ENCODE measurements at places on chromosomes 6 and 20.

- DNase-seq: no peak
Observed at GRCh38 chr20:1338801-1339200, 9.9 kb upstream of the SDCBP2 start.

DNA sequence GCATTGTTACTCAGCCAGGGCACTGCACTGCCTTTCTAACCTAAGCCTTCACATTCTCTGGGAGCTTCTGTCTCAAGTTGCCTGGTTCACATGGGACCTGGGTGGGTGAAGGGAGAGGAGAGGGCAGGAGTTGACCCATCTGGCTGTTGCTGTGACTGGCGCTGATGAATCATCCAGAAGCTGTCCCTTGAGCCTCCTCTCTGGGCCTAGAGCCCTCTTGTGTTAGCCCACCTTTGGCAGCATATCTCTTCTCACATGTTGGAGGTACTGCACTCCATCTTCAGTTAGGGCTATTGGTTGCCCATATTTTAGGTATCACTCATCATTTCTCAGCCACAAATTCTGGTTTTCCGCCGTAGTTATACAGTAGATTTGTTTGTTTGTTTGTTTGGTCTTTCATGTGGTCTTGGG, 19.8 kb downstream of the XRN2 start:
- peak; percentile 21 for DNase-seq

DNA sequence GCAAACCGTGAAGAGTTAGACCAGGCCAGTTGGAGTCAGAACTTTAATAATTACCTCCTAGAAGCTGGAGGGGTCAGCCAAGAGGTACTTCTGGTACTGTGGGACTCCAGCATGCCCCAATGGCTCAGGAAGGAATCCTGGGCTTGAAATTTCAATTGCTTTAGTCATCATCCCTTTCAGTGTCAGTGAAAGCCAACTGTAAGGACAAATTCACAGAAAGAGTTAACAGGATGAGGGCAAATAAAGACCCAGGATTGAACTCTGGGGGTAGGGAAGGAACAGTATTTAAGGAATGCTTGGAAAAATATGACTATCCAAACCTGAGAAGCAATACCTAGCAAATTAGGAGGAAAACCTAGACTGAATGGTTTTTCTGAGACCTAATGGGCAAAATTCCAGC, 735.1 kb upstream of the MARCKS start:
- DNase-seq: no peak

DNA sequence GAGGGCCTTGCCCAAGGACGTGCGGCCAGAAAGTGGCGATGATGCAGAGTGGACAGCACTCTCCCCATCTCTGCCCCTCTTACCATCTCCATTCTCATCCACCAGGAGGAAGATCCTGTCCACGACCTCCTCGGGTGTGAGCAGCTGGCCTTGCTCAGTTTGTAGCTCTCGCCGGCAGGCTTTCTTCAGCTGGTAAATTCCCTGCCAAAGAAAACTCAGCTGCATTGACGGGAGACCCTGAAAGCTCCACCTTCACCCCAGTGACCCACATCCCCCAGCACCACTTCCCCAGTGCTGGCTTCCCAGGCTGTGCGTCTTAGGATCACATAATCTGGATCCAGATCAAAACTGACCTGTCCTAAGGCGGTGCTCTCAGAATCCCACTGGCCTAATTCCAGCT, 9.2 kb downstream of the GUCA1B start:
- DNase-seq: no peak

DNA sequence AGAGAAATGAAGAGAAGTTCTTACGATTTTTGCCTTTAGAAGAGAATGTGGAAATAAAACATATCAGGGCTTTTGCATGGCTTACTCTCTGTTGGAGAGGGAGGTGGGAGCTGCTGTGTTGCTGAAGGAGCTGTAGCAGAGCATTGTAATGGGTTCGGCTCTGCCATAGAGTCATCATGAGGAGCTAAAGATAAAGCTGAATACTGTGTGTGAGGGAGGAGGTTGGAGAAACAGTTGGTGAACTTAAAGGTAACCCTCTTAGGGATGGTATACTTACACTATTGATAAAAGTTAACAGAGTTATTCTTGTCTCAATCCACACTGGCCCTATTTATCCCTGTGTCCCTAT, 34.8 kb downstream of the CTNNBL1 start:
- no peak for DNase-seq

GRCh38 chr6:35096129-35096862, 44.8 kb downstream of the TCP11 start:
- DNase-seq: no peak

DNA sequence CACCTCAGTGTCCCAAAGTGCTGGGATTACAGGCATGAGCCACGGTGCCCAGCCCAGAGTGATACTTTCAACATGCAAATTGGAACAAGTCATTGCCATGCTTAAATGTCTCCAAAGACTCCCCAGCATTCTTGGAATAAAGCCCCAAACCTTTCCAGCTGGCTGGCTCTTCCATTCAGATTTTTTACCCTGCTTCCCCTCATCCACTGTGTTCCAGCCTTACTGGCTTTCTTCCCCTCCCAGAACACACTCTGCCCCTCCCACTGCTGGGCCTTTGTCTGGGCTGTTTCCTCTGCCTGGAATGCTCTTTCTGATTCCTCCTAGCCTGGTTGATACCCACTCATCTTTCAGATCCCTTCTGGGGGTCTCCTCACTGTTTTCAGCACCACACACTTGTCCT, 40.1 kb upstream of the NNAT start:
- DNase-seq: no peak

- DNase-seq: no peak
Observed at GRCh38 chr6:109998159-109998785, 20.2 kb downstream of the GPR6 start.

- DNase-seq: no peak
Observed at GRCh38 chr6:148435386-148435785, 92.7 kb downstream of the SASH1 start.

GRCh38 chr20:26163890-26164289, 467.2 kb upstream of the ZNF337 start:
- no peak for DNase-seq

DNA sequence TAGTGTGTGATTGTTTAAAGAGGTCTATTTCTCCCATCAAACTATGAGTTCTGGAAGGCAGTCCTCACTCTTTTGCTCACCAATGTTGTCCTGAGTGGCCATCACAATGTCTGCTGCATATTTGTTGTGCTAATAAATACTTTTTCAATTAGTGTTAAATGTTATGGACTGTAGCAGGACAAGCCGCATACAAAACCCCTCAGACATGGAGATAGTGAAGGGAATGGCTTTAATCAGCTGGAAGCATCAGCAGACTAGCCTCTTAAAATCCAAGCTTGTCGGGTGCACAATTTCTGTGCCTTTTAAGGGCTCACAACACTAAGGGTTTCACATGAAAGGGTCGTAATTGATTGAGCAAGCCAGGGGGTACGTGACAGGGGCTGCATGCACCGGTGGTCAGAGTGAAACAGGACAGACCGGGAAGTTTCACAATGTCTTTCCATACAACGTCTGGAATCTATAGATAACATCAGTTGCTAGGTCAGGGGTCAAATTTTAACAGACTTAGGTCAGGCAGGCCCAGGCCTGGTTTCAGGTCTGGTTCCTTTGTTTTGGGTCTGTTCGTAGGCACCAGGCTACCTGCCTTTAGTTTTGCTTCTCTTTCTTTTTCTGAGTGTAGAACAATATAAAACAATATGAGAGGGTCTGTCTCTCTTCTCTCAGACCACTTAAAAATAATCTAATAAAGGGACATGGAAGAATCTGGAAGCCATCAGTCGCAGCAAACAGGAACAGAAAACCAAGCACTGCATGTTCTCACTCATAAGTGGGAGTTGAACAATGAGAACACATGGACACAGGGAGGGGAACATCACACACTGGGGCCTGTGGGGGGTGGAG, 327.6 kb upstream of the HTR1E start:
- DNase-seq: no peak

DNA sequence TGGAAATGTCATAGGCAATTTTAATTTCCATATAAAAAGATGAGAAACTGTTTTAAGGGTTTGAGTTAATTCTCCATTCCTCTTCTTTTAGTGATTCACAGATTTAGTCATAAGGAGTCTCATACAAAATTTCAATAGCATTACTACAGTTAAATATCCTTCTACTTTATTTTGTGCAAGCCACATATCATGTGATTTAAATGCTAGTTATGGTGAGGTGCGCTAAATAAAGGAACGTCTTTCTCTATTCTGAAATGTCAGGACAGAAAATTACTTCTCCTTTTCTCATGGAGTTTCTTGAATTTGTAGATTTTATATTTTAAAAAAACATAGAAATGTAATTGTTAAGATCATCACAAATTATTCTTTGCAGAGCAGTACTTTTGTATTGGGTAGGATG, 50.0 kb upstream of the SUPT3H start:
- peak; percentile 65 for DNase-seq

GRCh38 chr6:120826253-120826652, 508.0 kb downstream of the TBC1D32 start:
- DNase-seq: no peak

- DNase-seq: no peak
Observed at GRCh38 chr6:148239801-148240460, 102.7 kb upstream of the SASH1 start.

DNA sequence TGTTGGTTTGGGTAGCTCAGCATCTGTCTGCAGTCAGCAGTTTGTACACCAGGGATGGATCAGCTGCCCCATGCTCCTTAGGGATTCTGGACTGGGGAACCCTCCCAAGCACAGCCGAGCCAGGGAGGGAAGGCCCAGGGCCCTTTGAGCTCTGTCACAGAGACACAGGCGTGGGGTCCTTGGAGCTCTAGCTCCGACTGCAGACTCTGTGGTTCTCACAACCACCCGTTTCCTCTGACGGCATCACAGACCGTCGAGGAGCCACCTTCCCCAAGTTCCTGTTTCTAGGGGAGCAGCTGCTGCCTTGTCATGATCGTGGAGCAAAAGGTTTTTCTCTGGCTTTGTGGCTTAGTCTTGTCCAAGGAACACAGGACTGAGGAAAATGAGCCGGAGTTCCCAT, at the start of gene SLA2:
Gene SLA2 (minus strand): TSS at position 199 of the 400 bp plus-strand sequence. CDS start 4,861 bp downstream, outside the sequence.
- peak; percentile 75 for DNase-seq

- no peak for DNase-seq
Observed at GRCh38 chr6:129681913-129682205, 28.1 kb downstream of the ARHGAP18 start.

DNA sequence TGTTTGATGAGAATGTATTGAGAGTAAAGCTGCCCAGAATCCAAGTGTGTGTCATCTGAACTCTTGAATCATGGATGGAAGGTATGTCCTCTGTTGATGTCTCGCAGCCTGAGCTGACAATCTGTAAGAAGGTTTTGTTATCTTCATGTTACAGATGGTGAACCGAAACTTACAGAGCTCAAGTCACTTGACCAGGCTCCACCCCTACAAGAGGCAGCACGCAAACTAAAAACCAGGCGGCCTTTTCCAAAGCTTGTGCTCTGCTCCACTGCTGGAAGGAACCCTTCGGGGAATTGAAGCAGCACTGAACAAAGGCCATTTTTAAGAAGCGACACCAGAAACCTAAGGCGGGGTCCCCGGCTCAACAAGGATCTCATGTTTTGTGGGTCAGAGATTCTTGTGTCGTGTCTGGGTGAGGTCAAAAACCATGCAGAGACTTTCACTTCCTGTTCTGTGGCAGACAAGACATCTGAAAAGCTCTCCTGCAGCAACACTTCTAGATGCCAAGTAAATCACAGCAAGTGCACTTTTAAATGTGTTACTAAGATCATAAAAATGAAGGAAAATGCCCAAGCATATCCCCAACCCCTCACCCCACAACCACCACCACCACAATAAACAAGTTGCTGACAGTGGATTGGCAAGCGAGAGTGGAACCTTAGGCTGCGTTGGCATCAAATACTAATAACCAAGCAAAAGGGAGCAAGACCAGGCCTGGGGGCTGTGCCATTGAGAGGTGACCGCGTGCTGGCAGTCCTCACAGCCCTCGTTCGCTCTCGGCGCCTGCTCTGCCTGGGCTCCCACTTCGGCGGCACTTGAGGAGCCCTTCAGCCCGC, 27.3 kb downstream of the NQO2 start:
- DNase-seq: peak; percentile 89

DNA sequence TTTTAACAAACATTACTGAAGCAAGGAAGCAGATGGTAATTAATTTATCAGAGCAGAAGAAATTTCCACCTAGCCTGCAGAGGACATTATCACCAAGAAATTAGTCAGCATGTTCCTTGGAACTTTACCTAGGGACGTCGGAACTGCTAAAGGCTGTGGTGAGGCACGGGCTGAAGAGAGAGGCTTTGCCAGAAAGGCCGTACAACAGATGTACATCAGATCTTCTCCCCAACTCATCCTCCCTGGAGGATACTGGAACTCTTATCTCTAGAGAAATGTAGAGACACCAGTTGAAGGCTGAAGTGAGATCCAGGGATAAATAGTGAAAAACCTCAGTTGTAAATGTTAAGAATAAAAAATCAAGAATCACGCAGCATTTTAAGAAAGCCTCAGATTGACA, 257.1 kb downstream of the SAMD5 start:
- DNase-seq: no peak

GRCh38 chr20:62666736-62667529, 24.6 kb downstream of the SLCO4A1 start:
- DNase-seq: peak; percentile 82

DNA sequence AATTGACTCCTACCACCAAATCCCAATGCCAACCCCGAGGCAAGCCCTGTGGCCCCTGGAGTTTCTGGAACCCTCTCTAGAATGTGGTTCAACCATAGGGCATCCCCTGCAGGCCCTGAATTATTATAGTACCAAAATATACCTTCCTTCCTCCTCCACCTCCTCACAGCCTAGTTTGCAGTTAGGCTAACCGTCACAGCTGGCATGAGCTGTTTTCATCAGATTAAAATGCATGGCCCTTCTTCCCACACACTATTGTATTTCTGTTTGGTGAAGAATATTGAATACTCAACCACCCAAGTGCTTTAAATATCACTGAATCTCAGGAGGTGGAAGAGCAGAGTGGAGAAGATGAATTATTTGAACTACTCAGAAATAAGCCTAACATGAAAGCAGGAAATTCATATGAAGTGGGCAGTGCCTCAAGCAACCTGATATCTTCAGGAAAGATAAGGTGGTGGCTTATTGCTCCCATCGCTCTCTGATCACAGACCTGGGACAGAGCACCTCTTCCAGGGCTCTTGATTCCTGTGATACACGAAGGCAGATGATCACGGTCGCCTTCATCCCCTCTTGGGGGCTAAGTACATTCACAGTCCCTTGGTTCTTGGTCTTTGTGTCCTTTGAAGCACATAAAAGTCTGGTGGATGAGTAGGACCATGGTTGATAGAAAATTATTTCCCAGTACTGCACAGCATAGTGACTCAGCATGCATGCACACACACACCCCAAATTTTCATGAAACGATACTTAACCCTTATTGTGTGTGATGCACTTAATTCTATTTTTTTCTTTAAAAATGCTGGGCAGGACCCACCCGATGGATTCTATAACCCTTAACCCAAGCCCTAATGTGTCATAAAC, 90.9 kb downstream of the PSMG4 start:
- no peak for DNase-seq

DNA sequence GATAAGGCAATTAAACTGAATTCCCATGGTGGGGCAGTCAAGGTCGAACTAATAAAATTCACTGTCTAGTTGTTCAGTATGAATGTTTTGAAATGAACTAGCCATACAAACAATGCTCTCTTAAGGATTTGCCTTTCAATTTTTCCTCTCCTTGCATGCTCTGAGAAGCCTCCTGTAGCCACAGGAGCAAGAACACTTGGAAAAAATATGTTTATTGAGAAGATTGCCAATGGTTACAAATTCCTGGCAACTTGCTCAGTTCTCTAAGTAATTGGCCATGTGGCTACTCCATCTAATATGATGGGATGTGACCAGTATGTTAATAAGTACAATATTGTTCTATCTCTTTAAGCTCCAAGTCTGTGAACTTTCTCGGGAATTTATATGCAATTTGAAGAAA, 49.4 kb downstream of the FUT9 start:
- no peak for DNase-seq

Measured in suppressor macrophage treated with lipopolysaccharide for 4 hours (primary cell).